Activated effector memory CD4-positive, alpha-beta T cell treated with anti-CD3 and anti-CD28 coated beads, Interleukin-2, amount 50 U/mL, for 16 hours (primary cell): ENCODE measurements at places on chromosomes 11 and 22.

- DNase-seq: no peak
Observed at GRCh38 chr11:8056810-8057463, 24.1 kb upstream of the TUB start.

- DNase-seq: no peak
Observed at GRCh38 chr11:62075438-62075837, 48.4 kb upstream of the INCENP start.

DNA sequence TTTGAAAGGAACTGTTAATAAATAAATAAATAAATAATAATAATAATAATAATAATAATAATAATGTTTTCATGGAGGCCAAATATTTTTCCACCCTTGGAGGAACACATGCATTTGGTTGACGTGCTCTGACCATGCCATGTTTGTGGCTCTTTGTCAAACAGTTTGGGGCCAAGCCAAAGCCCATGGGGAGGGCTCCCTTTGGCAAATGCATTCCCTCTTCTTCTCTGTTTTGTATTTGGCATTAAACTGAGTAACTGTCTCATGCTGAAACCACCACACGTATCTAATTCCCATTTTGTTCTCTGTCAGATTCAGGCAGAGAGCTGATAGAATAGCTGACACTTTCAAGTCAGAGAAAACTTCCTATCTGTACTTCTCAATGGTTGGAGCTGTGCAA, 68.6 kb upstream of the PAX6 start:
- no peak for DNase-seq

GRCh38 chr11:13348305-13348704, 70.7 kb downstream of the BMAL1 start:
- no peak for DNase-seq

GRCh38 chr11:128845334-128845780, 21.7 kb downstream of the KCNJ1 start:
- DNase-seq: no peak

GRCh38 chr22:20787746-20788626, 14.1 kb downstream of the SERPIND1 start:
- no peak for DNase-seq

GRCh38 chr22:20927940-20928572, 10.8 kb downstream of the CRKL start:
- DNase-seq: no peak

- peak; percentile 97 for DNase-seq
Observed at GRCh38 chr22:46250035-46250782, at the start of gene CDPF1. TSS of gene CDPF1 (minus strand) at chr22:46250293. CDS start at chr22:46248284, 2,009 bp downstream.

DNA sequence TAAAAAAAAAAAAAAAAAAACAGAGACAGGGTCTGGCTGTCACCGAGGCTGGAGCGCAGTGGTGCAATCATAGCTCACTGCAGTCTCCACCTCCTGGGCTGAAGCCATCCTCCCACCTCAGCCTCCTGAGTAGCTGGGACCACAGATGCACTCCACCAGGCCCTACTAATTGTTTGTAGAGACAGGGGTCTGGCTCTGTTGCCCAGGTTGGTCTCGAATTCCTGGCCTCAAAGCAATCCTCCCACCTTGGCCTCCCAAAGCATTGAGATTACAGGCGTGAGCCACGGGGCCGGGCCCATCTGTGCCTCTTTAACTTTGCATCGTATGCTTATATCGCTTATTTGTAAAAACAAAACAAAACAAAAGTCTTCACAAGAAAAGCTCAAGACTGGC, 3.1 kb downstream of the CPT1A start:
- DNase-seq: peak; percentile 68

DNA sequence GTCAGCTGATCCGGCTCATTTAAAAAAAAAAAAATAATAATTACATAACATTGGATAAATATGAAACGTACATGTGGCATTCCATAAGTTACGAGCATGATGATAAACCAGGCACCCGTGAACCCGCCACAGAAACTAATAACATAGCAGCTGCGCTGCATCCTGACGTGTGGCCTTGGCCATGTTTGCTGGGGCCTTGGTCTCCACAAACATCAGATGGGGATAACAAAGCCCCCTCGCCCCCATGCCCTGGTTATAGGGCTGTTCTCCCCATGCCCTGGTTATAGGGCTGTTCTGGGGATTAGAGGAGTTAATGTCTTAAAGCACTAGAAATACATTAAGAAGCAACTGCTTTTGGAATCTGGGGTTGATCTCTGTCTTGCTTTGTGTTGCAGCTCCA, 36.7 kb downstream of the FLRT1 start:
- no peak for DNase-seq

DNA sequence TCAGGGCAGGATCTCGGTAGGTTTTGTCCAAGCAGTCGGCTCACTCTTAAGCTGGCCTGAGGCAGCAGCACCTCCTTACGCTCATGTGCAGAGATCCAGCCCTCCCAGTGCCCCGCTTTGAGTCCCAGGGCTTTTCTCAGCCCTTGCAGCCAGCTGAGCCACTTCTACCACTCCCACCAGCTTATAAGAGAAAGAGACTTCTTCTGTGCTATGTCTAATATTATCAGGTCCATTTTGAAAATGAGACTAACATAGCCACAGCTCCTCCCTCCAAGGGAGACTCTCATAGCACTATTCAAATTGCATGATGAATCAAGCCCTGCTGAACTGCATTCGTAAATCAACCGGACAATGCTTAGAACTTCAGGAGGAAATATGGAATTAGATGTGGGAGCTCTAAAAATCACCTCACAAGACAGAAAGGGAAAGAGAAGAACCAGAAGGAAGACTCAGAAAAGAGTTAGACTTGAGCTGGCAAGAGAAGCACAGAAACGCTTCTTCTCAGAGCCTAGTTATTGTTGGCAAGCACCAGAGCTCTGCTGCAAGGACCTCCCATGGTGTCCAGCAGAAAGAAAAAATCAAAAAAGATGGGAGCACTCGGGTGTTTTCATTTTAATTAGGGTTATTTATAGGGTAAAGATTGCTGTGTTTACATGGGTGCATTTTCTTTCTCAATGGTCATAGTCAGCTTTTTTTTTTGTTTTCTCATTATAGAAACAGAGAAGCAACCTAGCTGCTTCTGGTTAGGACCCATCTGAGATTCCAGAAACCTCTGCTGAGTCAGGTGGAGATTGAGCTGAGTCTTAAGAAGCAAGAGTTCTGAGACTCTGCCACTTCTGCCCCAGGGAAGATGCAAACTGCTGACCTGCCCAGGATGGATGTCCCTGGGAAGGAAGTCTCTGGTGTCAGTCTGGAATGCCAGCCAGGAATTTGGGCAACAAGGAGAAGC, 181.4 kb downstream of the ETS1 start:
- DNase-seq: no peak

- DNase-seq: peak; percentile 89
Observed at GRCh38 chr11:14905104-14906033, 13.3 kb upstream of the CYP2R1 start.

GRCh38 chr11:131614631-131615030, 244.2 kb downstream of the NTM start:
- no peak for DNase-seq

DNA sequence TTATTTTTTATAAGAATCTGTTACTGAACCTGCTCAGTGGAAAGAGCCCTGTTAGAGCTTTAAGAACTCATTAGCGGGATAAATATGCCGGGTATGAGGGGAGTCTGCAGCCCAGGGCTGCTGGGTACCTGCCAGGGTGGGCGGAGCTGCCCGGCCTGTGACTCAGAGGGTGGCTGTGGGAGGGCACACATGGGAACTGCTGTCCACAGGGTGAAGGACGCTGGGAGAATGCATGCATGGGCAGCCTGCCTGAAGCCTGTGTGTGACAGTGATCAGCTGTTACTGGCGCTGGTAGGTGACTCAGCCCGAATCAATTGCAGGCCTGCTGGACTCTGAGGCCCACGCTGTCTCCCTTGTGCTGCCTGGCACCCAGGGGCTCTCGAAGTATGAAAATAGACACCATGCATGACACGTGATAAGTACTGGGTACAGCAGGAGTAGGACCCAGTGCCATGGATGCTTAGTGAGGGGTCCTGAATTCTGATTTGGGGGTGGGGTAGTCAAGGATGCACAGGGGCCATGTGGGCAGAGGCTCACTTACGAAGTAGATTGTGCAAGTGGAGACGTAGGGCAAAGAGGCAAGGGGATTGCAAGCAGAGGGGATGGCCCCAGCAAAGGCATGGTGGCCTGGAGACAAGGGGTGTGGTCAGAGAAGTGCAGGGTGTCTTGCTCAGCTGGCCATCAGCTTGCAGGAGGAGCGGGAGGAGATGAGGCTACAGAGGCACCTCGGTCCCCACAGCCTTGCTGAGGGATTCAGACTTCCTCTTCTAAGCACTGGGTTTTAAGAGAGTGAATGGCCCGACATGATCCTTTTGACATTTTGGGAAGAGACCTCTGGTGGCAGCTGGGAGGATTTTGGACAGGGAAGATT, 36.5 kb downstream of the GRIK4 start:
- DNase-seq: no peak

DNA sequence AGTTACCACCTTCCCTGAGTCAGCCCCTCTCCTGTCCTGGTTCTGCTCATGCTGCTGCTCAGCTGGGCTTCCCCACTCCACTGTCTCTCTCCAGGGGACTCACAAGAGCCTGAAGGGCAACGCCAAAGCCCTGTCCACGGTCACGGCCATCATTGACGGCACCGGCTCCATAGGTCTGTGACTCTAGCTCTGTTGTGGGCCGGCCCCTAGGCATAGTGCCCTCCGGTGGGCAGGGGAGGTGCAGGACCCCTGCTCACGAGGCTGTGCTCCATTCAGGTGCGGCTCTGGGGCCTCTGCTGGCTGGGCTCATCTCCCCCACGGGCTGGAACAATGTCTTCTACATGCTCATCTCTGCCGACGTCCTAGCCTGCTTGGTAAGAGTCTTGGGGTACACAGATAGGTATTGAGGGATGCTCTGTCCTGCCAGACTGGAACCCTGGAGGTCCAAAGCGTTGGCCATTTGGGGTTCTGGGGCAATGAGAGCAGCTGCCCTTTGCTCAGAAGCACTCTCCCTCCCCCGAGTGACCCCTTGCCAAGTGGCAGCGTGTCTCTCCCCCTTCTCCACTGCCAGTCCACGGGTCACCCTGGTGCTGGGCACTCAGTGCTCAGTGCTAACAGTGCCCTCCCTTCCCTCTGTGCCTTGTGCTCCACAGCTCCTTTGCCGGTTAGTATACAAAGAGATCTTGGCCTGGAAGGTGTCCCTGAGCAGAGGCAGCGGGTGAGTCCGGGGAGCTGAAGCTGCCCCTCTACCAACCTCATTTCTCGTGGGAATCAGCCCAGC, 22.4 kb downstream of the SLC37A2 start:
- DNase-seq: no peak

DNA sequence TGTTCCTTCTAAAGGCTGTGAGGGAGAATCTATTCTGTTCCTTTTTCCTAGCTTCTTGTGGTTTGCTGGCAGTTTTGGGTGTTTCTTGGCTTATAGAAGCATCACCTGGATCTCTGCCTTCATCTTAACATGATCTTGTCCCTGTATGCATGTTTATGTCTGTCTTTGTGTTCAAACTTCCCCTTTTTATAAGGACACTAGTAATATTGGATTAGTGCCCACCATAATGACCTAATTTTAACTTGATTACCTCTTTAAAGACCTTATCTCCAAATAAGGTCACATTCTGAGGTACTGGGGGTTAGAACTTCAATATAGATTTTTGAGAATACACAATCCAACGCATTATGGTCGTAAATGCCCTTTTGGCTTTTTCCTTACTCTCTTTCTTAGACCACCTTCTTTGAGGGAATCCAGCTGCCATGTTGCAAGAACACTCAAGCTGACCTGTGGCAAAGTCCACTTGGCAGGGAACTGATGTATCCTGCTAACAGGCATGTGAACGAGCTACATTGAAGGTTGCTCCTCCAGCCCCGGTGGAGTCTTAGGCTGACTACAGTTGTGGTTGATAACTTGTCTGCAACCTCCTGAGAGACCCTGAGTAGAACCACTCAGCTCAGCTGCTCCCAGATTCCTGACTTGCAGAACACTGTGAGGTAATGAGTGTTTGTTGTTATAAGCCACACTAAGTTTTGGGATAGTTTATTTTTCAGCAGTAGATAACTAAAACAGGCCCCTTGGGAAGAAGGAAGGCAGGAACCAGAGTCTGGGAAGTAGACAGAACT, 127.1 kb upstream of the OR9Q1 start:
- DNase-seq: no peak

- DNase-seq: no peak
Observed at GRCh38 chr11:125320347-125321076, 156.0 kb downstream of the PKNOX2 start.

DNA sequence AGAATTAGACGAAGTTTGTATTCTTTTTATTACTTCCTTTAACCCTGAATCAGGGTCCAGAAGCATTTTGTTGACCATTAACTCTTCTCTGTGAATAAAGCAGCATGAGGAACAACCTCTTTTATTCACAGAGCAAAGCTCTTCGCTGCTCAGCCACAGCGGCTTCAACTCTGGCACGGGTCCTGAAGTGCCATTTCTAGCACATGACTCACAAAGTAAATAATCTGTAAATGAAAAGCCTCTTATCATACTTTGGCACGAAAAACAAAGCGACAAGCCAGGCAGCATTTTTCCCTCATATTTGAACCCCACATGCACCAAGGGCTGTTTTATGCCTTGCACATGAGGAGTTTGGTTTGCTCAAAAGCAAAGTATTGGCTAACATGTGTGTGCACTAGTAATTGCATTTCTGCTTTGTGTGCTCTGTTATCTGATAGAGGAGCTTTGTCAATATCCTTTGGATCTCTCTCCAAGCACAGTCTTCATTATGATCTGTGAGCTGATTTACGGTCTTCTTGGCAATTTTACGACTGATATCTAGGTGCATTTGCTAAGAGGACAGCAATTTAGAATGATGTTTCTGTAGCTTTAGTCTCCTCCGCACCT, 33.0 kb upstream of the APOBEC3A start:
- no peak for DNase-seq

- DNase-seq: no peak
Observed at GRCh38 chr11:19342036-19342435, 101.3 kb upstream of the E2F8 start.

GRCh38 chr11:77035580-77035979, 1.4 kb downstream of the B3GNT6 start:
- no peak for DNase-seq

DNA sequence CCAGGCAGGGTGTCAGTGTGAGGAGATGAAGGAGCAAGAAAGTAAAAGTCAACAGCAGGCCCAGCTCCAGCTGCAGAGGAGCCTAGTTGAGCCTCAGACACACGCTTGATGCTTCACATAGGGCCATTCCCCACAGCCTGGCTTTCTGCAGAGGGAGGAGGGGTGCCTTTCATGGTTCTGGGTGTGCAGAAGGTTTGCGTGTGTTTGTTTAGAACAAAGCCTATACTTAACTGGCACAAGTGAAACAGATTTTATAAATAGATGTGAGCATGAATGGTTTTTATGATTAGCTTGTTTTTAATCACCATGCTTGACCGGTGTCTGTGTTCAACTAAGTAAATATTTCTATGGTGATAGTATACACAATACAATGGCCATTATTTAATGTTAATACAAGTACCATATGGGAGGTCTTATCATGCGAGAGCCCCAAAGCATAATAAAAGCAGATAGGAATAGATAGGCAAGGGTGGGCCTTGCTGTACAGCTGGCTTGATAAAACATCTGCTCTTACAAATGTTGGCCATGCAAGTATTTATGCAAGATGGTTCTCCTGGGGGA, 290.2 kb downstream of the ETS1 start:
- no peak for DNase-seq
